Progenitor cell of endocrine pancreas (in vitro differentiated cells): ENCODE measurements at places on chromosomes 3 and 15. TPM values are rescaled to one million over a fixed set of nuclear protein-coding genes. Genes with fewer than 3 reads are reported as not detected.

Gene SLC25A36
- total RNA-seq: 130 and 136 TPM in 2 replicates

DNA sequence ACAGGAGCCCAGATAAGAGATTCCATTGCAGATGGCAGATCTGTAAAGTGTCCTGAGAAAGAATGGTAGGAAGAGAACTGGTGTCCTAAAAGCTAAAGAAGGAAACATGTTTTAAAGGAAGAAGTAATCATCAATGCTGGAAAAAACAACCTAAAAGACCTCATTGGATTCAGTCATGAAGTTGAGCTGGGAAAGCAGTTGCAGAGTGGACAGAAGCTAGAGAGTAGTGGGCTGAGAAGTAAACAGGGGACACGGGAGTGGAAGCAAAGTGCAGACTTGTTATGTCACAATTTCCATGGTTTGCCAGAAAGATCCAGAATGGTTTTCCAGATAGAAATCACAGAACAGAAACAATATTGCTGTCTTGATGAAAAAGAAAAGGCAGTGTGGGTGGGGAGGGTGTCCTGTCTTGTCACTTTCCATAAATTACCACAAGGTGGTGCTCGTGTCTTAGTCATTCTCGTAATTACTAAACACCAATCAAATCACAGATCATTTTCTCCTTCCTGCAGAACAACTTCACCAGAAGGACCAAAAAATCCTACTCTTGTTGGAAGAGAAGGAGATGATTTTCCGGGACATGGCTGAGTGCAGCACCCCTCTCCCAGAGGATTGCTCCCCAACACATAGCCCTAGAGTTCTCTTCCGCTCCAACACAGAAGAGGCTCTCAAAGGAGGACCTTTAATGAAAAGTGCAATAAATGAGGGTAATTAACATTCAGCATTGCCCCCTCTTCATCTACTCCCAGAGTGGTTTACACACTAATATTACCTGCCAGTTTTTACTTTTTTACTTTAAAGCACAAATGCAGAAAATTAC, 64.5 kb downstream of the KLHL25 start:
- DNase-seq: no peak

- DNase-seq: no peak
Measured at GRCh38 chr15:47707391-47707790, 9.9 kb upstream of the SEMA6D start.

- DNase-seq: no peak
Measured at GRCh38 chr15:38860674-38861073, 296.1 kb upstream of the RASGRP1 start.

Gene CASR
- total RNA-seq: 2.3 and 2.5 TPM in 2 replicates

Gene SRGAP3
- total RNA-seq: 20.7 and 21.4 TPM in 2 replicates

GRCh38 chr3:78273326-78273725, 1233.4 kb downstream of the ROBO2 start:
- DNase-seq: no peak

DNA sequence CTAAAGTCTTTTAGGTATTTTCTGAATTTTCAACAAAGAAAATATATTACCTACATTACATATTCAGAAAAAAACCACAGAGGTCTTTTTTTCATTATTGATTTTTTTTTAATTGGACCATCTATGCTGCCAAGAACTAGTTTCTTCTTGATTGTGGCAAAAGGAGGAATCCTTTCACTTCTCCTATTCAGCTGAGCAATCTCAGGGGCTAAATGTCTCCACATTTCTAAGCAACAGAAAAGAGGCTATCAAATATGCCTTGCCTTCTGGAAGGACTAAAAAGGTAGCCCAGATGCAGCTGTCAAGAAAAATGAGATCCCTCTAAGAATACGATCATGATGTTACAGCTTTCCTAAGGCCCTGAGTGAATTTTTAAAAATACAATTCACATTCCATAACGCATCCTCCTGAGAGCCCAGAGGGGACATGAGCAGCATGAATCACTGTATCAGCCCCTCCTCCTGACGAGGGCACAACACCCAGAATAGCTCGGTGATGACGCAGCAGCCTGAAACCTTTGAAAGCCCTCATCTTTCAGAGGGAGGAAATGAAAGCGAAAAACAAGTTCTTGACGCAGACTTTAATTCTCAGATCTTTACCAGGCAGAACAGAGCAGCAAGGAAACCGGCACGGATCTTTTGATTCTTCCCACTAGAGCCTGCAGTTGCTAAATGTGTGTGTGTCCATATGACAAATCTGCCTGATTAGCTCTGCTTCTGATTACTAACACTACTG, 24.6 kb downstream of the RUBCN start:
- no peak for DNase-seq

GRCh38 chr3:129855832-129856419, 37.6 kb downstream of the TMCC1 start:
- DNase-seq: no peak

DNA sequence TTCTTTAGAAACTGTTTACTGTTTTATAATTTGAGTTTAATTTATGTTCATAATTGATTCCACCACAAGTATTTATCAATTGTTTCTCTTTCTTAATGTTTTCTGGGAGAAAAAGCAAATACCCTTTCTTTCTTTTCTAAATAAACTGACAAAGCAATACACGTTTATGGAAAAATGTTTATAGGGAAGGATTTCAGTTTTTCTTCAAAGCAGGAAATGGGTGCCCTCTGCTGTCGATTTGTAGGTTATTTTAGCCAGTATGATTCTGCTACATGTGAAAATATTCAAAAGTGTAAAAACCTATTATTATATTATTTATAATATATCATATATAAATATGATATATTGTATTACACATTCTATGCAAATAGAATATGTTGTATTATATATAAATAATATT, 921.0 kb upstream of the ROBO1 start:
- DNase-seq: no peak

- no peak for DNase-seq
Measured at GRCh38 chr3:278300-279064, 81.9 kb downstream of the CHL1 start.
